ENCODE measurements at places on chromosomes 4 and X.

GRCh38 chr4:2991243-2991642 lies 27.9 kb downstream of the GRK4 start:
- DNase-seq = no peak

DNA sequence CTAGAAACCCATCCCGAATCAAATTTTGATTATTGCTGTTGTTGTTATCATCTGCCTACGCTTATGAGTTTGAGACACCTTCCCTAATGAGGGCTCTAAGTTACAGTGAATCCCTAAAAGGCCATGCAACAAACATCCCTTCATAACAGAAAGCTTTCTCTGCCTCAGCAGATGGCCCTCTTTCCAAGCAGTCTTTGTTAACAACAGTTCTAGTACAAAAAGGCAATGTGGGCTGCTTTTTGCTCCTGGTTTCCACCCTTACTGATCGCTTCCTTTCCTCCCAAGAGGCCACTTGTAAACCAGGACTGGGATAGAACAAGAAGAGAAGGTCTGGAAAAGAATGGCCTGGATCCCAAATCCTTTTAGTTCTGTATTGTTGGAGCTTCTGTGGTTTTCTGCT lies 24.2 kb downstream of the GPC4 start:
- DNase-seq = no peak

DNA sequence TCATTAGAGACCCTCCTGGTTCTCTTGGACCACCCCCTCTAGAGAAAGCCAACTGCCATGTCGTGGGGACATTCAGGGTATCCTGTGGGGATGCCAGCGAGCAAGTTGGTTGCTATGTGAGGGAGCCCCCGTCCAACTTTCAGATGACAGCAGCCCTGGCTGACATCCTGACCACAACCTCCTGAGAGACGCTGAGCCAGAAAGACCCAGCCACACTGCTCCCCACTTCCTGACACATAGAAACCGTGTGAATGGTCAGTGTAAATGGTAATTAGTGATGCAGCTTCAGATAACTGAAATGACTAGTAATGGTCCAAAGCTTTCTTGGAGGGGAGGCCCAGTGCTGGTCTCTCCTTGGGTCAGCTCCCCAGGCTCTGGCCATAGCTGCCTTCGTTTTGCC lies 10.8 kb downstream of the CLCN4 start:
- no peak for DNase-seq

GRCh38 chr4:150379454-150379853 lies 202.5 kb upstream of the MAB21L2 start:
- no peak for DNase-seq

DNA sequence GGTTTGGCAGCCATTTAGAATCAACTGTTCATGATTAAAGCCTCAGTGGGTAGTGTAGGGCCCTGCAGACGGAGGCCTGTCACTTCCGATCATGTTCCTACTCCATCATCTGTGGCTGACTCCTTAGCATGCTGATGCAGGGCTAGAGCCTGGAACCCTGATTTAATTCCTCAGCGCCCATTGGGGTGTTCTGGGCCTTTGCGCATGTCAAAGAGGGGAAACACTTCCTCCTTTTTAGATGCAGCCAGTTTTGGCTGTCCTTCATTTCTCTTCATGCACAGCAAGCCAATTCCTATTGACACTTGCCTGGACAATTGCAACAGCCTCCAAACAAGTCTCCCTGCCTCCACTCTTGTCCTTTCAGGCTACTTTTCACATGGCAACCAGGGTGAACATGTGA lies 51.9 kb upstream of the MAGEA4 start:
- no peak for DNase-seq

GRCh38 chr4:133581996-133582619 lies 433.0 kb downstream of the PCDH10 start:
- no peak for DNase-seq

DNA sequence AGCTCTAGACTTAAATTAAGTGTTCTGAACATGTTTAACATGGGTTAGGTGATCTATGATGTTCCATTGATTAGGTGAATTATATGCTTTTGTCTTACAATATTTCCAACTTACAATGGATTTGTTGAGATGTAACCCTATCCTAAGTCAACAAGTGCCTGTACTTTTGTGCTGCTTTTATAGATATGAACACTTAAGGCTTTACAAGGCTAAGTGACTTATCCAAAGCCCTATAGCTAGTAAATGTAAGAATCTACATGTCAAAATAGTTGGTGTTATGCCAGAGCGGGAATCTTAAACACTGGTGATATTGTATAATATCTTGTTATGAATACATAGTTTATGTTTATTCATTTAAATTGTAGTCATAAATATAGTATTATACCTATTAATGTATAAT lies 1629.1 kb upstream of the IGFBP7 start:
- no peak for DNase-seq

GRCh38 chr4:89196745-89197144 lies 85.4 kb downstream of the TIGD2 start:
- DNase-seq = no peak

DNA sequence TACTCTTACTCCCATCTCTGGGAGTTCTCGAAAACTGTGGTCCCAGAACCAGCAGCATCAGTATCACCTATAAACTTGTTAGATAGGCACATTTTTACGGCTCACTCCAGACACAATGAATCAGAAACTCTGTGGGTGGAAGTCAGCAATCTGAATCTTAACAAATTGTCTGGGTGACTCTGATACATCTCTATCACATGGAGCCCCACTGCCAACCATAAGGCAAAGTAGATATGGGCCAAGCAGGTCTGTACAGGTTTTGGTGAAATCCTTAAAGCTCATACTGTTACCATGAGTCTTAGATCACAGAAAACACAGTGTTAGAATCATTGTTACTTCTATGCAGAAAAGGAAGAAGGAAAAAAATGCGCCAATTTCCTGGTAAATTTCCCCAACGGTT lies 122.5 kb upstream of the HCCS start:
- DNase-seq = no peak

All from NCI-H187 treated with DMSO at 0.1 percent for 48 hours (cell line).